Stimulated activated CD8-positive, alpha-beta memory T cell treated with anti-CD3 and anti-CD28 coated beads, Interleukin-15, amount 100 ng/mL, for 4 hours (primary cell): ENCODE measurements at places on chromosomes 2 and 18.

DNA sequence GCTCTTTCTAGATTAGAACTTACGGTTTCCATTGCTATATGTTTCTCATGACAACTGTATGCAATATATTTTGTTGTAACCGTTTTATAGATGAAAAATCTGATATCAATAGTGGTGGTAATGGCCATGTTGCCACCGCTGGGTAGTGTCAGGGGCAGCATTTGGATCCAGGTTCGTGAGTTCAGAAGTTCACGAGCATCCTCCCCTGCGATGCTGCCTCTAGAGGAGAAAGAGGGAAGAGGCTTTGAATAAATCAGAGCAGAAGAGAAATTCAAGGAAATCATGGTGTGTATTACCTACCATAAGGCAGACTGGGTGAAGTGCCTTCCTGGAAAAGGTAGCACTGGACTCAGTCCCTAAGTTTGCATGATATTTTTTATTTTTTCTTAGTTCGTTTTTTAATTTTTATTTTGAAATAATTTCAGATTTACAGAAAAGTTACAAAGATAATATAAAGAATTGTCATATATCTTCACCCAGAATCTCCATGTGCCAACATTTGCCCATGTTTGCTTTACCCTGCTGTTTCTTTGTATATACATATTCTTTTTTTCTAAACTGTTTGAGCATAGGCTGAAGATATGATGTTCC lies 3.3 kb upstream of the ZBTB7C start:
- DNase-seq = no peak

DNA sequence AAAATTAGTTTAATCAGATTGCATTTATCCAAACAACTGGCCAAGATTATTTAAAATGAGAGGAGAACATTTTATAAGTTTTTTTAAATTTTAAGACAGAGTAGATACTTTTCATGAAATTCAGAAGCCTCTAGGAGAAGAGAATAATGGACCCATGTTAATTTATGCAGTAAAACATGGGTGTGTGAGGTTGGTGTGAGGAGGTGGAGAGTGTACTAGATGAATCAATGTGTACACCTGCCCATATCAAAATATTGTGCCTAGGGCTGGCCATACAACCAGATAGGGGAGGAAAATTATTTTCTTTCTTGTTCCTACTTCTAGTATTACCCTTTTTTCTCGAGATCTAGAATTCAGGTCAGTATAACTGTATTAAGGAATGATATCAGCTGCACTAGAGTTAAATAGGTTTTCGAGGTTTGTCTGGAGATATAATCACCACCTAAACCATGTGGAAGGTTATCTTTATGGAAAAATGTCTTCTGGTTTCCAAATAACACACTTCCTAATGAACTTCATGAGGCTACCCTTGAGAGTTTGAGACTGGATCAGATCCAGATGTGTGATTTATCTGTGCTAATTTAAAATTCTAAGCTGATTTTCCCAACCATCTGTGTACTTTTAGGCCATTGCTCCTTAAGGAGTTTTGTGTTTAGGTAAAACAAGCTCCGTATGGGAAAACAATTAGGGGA lies 37.6 kb downstream of the TMEM178A start:
- DNase-seq = no peak

GRCh38 chr2:216113572-216113971 lies 4.4 kb downstream of the XRCC5 start:
- DNase-seq = no peak

- DNase-seq = no peak
These were observed 185.1 kb downstream of the MYO3B start for GRCh38 chr2:170362871-170363631.

DNA sequence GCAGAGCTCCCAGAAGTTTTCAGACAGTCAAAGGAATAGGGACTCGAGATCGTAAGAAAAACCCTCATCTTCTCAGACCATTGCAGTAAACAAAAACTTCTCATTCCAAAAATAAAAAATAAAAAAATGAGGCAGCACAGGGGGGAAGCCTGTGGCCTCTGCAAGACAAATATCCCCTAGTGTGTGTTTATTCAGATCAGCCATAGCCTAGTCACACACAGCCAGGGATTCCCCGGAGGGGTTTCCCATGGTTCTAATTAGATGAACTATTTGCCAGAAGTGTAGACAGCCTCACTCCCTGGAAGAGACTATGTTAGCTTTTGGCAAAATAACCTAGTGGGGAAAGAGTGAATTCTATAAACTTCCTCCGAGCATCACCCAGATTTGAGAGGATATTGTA lies 122.9 kb upstream of the KLF7 start:
- no peak for DNase-seq

DNA sequence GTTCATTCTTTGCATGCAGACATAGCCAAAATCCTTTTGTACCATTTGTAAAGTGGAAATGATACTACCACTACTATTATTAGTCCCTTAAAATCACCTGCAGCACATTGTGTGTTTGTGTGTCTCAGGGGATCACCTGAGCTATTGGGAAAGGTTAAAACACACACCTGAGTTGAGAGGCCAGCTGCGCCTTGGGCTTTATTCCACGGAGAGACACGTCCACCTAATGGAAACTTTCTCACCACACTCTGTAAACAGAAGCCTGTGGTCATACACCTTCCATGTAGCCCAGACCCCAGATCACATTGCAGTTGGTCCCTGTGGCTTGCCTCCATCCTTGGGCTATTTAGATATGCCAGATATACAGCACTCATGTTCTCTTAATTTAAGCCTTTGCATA lies 81.8 kb upstream of the SH3BP4 start:
- no peak for DNase-seq

DNA sequence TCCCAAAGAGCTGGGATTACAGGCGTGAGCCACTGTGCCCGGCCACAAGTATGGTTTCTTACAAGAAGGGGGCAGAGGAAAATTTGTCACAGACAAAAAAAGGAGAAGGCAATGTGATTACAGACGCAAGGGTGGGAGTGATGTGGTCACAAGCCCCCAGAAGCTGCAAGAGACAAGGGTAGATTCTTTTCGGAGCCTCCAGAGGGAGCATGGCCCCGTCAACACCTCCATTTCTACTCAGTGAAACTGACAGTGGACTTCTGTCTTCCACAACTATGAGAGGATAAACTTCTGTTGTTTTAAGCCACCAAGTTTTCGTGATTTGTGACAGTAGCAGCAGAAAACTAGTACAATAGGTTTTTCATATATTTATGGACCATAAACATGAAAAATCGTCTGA lies 2.1 kb upstream of the TCF7L1 start:
- no peak for DNase-seq

GRCh38 chr2:181077128-181077709 lies 96.8 kb downstream of the UBE2E3 start:
- no peak for DNase-seq

DNA sequence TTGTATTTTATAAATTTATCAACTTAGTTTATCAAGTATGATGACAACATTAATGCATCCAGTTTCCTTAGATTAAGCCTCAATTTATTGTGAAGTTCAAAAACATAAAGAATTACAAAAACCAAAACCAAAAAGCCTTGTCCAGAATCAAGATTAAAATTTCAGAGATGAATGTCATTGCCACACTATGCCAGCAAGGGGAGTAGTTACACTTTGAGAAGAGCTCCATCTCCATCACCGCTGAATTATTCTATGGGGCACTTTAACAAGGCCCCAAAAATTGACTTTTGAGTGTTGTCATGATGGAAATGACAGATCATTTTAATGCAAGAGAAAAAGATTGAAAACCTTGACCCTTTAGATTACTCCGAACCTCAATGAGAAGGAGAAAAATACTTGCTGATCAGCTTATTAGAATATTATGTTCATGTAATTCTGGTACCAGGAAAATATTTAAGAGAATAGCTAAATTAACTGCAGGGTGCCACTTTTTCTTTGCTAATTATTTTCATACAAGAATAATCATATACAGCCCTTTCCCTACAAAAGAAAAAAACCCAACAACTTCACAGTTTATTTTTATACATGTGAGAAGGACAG lies 152.5 kb upstream of the AQP4 start:
- no peak for DNase-seq

GRCh38 chr2:165535471-165535870 lies 66.0 kb downstream of the CSRNP3 start:
- no peak for DNase-seq

DNA sequence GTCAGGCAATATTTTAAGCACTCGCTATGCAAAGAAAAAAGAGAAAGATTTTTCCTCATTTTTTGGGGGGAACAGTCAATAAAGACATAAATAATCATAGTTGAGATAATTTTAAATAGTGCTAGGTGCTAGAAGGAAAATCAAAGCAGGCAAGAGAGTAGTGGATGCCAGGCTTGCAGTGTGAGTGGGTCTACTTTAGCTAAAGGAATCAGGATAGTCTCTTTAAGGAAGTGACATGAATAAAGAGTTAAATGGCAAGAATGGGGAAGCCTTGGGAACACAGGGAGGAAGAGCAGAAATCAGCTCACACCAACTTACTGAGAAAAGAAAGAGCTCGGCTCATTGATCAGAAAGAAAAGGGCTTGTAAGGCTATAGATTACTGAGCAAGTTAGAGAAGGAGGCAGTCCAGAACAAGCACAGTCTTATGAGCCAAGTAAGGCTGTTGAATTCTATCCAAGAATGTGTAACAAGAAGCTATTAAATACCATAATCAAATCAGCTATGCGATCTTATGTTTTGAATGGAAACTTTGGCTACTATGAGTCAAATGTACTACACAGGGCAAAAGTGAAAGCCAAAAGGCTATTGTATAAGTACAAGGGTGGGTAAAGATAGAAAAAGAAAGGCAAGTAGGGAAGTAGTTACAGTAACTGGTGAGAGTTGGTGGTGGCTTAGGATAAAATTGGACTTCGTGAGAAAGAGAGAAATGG lies 833.8 kb upstream of the PIK3C3 start:
- no peak for DNase-seq

DNA sequence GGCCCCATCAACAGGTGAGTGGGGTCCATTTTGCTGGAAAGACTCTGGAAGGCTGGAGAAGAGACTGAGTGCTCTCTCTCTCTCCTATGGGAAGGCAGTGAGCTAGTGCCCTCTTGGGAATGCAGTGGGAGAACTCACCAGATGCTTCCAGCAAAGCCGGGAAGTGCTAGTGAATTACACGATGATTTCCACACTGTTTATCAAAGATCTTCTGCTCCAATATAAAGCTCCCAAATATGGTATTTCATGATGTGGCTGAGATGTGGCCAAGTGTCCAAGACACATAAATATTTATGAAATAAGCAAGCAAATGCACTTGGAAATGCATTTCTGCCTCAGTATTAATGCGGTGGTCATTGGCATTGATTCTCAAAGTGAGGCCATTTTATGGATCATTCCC lies 135.9 kb downstream of the VAPA start:
- no peak for DNase-seq
